ENCODE measurements at places on chromosomes 1 and 21.

DNA sequence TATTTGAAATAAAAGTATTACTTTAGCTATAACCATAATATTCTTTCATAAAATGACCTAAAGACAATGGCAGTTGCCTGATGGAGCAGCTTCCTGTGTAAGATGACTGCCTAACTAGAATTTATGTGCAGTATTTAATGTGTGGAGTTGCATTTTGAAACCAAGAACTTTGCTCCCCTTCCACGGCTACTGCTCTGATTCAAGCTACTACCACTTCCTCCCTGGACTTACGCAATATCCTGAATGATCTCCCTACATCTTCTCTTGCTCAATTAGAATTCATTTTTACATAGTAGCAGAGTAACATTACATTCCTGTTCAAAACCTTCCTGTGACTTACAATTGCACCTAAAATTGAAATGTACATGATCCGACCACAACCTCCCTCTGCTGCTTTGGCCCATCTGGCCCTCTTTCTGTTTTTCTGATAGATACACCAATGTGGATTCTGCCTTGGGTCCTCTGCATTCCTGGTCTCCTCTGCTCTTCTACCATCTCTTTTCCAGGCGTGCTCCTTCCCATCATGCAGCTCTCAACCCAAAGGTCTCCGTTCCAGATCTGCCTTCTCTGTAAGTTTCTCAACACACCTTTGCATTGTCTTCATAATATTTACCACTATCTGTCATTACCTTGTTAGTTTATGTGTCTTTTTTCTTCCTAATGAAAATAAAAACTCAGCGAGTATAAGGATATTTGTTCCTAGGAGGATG is 47.4 kb upstream of the USP25 start:
- peaks cover 2% of the 10 kb centered on the region for H3K36me3 ChIP-seq
- H3K27me3 ChIP-seq = peaks cover 9% of the 10 kb centered on the region
- H3K27ac ChIP-seq = no peak overlapping the region

DNA sequence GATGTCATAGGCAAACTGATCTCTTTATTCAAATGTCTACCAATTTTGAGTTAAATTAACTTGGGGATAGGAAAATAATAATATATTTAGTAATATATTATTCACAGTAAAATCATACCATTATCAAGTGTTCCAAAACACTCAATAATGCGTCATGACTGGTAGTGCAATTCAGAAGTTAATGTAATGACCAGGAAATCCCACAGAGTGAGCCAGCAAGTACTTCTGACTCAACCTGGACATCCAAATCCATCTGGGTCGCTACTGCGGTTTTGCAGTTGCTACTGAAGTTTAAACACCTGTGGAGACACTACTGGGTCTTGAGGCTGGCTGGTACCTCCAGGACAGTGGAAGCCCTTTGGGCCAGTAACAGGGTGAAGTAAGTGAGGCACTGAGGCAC is 44.8 kb downstream of the DPYD start:
- peaks cover 7% of the 10 kb centered on the region for H3K36me3 ChIP-seq
- peaks cover 11% of the 10 kb centered on the region for H3K4me1 ChIP-seq
- no peak overlapping the region for H3K27ac ChIP-seq
- DNase-seq = no peak
- H3K4me3 ChIP-seq = no peak overlapping the region

DNA sequence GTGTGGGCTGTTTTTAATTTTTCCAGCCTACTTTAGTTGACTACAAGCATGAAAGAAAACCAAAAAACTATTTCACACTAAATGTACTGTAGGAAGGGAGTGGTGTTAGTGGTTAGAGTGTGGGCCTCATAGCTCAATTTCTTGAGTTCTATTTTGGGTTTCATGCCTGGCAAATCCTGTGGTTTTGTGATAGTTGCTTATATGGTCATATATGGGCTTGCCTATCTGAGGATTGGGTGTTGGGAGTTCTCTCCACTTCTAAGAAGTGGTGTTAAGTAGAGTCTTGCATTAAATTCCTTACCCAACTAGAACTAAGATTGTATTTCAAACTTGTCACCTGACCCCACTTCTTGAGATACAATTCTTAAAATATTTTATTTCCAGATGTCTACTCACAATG is 37.8 kb upstream of the COL11A1 start:
- DNase-seq = no peak
- H3K27ac ChIP-seq = no peak overlapping the region
- H3K4me3 ChIP-seq = no peak overlapping the region
- no peaks in the 10 kb centered on the region for H3K36me3 ChIP-seq
- no peaks in the 10 kb centered on the region for H3K4me1 ChIP-seq

- no peak overlapping the region for H3K27ac ChIP-seq
- no peaks in the 10 kb centered on the region for H3K36me3 ChIP-seq
These were observed 412 bp downstream of the ABCA4 start for GRCh38 chr1:94120570-94120901.
